ENCODE measurements at places on chromosomes 16 and 17.

- no peak for DNase-seq
These were observed 270.6 kb downstream of the CPPED1 start for GRCh38 chr16:12532871-12533610.

GRCh38 chr17:69945698-69946185 is 129.3 kb upstream of the KCNJ16 start:
- no peak for DNase-seq

GRCh38 chr17:59420901-59421300 is 89.4 kb downstream of the YPEL2 start:
- DNase-seq, result no peak

DNA sequence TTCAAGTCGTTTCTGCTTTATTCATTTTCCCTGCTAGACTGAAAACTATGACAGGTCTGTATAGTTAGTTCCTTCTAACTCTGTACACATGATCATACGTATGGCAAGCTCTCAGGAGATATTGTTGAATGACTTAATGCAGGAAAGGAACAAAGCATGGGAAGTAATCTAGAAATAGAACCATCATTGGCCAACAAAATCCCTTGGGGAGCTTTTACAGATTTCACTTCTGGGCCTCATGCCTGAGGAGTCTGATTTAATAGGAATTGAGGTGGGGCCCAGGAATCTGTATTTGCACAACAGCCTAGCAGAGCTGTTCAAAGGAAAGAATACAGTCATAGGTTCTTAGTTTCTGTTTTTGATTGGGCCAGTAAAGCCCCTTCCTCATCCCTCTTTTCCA is 229.2 kb downstream of the MAP2K6 start:
- no peak for DNase-seq

DNA sequence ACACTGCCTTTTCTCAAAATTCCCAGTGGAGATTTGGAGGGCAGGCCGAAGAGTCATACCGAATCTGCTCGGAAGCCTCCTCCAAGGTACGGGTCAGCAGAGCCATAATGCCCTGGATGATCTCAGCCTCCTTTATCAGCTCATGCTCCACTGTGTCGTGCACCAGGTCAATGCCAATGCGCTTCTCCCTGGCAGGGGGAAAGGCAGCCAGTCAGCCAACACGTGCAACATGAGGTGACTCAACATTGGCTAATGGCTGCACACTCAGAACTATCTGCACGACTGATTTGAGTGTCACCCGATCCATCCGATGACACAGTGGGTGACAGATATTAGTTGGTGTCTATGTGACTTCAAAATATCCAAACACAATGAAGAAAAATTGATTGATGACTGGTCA is 15.8 kb downstream of the TEKT1 start:
- no peak for DNase-seq

DNA sequence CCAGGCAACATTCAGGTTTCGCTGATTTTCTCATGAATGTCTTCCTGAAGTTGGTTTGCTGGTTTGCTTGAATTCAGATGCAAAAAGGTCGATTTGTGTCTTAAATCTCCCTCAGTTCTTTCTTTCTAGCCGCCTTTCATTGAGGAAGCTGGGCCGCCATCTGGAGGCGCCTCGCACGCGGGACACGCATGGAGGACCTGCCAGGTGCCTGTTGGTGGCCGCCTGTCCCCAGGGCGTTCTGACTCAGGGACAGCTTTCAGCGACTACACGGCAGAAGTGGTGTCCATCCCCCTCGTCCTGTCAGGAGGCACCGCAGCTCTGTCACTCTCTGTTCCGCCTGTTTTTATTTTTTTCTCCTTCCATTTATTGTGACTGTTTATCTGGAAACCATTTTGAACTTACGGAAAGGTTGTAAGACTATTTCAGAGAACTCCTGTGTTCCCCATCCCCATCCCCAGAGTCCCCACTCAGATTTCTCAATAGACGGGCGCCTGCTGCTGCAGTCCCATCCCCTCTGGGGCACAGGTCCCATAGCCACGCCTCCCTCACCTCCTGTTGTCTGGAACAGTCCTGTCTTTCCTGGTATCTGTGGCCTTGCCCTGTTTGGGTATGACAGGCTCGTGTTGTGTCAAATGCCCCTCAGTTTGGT is 33.2 kb downstream of the COX4I1 start:
- DNase-seq, result no peak

DNA sequence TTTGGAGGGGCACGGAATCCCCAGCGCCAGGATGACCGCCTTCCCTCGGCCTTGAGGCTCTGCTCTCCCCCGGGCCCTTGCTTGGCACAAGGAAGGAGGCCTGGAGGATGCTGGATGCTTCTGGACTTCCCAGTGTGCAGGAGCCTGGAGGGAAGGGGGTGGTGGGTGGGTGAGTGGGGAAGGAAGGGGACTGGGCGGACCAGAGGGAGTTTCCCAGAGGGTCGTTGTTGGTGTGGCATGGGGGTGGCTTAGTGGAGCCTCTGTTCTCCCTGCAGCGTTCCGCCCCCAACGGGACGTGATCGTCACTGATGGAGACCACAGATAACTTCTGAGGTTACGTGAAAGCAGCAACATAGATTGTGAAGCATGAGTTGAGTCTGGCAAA is 140.0 kb downstream of the IRF8 start:
- no peak for DNase-seq

DNA sequence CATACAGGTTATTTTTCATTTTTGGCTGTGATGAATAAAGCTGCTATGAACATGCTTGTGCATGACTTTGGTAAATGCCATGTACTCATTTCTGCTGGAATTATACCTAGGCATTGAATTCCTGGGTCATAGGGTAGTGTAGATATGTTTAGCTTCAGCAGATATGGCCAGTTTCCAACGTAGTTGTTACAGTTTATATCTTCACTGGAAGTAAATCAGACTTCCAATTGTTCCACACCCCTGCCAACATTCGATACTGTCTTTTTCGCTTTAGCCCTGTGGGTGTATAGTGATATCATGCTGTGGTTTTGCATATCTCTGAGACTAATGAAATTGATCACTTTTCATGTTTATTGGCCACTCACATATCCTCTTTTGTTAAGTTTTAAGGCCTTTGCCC is 50.4 kb downstream of the ARHGAP27 start:
- DNase-seq, result no peak

- no peak for DNase-seq
These were observed 5.7 kb upstream of the PKMYT1 start for GRCh38 chr16:2985893-2986355.

GRCh38 chr16:11130978-11131665 is 124.9 kb downstream of the SOCS1 start:
- DNase-seq, result no peak

DNA sequence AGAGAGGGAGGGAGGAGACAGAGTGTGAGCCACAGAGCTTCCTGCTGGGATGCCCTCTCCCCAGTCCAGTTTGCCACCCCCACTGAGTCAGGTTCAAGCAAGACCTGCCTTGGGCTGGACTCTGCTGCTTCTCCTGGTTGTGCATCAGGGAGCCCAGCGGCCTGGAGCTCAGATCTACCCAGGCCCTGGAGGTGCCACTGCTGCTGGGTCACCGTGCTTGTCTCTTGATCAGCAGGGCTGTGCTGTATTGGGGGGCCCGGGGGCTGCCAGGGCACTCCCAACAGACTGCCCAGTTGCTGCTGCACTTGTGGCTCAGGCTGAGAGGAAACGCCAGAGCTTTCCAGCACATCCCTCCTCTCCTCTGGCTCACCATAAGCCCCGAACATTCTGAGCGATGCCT is 8.9 kb downstream of the TLE7 start:
- no peak for DNase-seq

DNA sequence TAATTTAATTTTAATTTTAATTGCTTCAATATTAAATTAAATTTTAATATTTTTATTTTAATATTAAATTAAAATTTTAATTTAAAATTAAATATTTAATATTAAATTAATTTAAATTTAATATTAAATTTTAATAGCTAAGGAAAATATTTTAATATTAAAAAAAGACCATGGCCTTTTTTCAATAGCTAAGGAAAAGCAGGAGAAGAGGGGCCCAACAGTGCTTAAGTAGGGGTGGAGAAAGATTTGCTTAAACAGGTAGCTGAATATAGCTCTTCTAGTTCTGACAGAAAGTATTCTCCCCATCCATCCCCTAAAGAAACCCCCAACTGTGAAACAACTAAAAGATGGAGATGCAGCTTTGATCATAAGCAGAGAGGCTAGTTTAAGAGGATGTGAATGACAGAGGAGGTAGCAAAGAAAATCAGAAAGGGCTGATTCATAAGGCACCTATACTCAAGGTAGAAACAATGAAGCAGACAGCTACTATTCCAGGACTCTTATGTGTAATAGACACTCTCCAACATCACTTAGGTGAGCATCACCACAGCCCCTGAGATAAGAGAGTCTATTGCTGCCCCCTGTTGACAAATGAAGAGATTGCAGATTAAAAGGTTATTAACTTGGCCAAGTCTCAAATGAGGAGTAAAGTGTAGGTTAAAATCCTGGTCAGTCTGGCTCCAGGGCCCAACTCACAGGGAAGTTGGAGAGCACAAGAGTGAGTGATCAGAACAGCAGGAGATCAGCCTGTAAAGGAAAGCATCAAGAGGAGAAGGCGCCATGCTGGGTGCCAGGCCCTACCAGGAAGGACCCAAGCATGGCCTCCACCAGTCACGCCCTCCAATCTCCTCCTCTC is 7.8 kb upstream of the RNASEK start:
- DNase-seq, result no peak

DNA sequence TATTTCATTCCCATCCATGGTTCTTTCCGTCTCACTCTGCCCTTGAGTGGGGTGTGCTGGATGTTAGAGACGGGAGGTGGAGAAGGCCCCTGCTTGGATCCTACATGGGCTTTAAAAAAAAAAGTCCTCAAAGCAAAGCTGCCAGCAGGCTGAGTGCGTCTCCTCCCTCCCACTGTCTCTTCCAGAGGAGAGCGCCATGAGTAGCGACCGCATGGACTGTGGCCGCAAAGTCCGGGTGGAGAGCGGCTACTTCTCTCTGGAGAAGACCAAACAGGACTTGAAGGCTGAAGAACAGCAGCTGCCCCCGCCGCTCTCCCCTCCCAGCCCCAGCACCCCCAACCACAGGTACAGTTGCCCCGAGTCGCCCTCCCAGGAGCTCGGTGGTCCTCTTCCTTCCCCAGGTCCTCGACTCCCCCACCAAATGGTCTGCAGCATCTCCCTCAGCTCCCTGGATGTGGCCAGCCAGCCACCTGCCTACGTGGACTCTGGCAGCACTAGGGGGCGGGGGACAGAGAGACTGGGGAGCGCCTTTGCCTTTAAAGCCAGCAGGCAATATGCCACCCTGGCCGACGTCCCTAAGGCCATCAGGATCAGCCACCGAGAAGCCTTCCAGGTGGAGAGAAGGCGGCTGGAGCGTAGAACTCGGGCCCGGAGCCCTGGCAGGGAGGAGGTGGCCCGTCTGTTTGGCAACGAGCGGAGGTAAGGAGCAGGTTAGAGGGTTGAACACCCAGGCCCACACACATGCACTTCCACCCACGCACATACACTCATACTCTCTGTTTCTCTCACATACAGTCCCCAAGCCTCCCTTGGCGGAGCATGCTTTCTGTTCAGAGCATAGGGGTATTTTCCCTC is 68.2 kb downstream of the PLD6 start:
- DNase-seq, result no peak

- no peak for DNase-seq
These were observed 8.9 kb downstream of the BAIAP2 start for GRCh38 chr17:81043725-81044427.

GRCh38 chr16:25066747-25067631 is 44.6 kb upstream of the LCMT1 start:
- DNase-seq, result peak; percentile 67
